ENCODE measurements at places on chromosomes 3 and 15.

DNA sequence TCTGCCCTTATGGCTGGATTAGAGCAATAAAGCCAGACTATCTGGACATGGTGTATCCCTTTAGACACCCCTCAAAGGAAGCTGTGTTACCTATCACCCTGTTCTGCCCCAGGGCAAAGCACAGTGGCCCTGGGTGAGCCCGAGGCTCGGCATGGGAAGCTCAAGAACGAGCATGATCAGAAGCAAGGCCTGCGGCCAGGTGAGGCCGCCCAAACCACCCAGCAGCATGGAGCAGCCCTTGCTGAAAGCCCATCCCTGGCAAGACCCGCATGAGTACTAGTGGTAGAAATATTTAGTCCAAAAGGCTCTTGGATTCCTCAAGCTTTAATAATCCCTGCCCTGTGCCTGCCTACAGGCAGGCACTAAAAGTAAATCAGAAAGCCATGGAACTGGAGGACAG is 261.1 kb downstream of the MEX3B start:
- DNase-seq, result no peak

DNA sequence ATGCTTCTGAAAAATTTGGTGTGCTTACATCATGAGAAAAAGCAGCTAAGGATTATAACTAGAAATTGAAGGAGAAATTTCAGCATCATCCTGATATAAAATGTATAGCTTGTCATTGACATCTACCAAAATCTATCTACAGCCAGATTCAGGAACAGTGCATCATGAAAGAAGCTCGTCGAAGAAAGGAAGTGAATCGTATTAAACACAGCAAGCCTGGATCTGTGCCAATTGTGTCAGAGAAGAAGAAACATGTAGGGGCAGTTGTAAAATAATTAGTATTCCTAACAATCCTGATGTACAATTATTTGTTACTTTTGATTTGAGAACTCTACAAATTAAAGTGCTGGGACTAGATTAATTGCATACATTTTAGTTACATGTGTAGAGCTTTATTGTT is 37.2 kb downstream of the AP4E1 start:
- DNase-seq, result no peak

- DNase-seq, result no peak
Measured at GRCh38 chr3:50278123-50278879, 586 bp upstream of the LSMEM2 start.

DNA sequence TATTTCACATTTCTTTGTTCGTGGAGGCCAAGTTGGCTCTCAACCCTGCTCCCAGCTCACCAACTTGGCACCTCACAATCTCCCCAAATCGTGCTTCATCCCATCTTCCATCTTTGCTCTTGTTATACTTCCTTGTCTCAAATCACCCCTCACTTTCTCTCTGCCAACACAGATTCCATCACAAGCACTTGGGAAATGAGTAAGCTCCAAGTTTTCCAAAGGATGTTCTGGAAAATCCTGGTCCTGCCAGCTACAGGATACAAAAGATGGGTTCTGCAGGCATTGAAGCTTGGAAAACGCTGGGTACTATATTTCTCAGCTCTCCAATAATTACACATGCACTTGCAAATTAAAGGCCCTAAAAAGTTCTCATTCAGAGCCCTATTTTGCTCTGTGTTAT is 4.1 kb upstream of the TM4SF4 start:
- DNase-seq, result no peak
